A549 treated with CORT108297 at 1 μM for 4 hours (cell line): ENCODE measurements at places on chromosomes 13 and 19. TPM values are rescaled to one million over a fixed set of nuclear protein-coding genes. Genes with fewer than 3 reads are reported as not detected.

The TMEM190 gene
- 1.2 to 2.6 TPM (median 2.0 TPM) in 5 replicates for total RNA-seq

The SIGLECL1 gene
- total RNA-seq: not detected in 5 replicates

The TDRD12 gene
- total RNA-seq: 0.08 to 0.15 TPM (median 0.12 TPM) in 5 replicates

The CILP2 gene
- total RNA-seq: 0.13 to 0.45 TPM (median 0.22 TPM) in 5 replicates

The NUDT15 gene
- total RNA-seq: 27.0 to 30.3 TPM (median 28.4 TPM) in 5 replicates

The CGB5 gene
- 0.60 to 1.9 TPM (median 0.88 TPM) in 5 replicates for total RNA-seq

The LGI4 gene
- 0.08 to 0.22 TPM (median 0.16 TPM) in 5 replicates for total RNA-seq
